HEK293T (cell line): ENCODE measurements at places on chromosomes 6 and 20.

- no peak for DNase-seq
These were observed 33.4 kb upstream of the INSM1 start for GRCh38 chr20:20334489-20334888.

DNA sequence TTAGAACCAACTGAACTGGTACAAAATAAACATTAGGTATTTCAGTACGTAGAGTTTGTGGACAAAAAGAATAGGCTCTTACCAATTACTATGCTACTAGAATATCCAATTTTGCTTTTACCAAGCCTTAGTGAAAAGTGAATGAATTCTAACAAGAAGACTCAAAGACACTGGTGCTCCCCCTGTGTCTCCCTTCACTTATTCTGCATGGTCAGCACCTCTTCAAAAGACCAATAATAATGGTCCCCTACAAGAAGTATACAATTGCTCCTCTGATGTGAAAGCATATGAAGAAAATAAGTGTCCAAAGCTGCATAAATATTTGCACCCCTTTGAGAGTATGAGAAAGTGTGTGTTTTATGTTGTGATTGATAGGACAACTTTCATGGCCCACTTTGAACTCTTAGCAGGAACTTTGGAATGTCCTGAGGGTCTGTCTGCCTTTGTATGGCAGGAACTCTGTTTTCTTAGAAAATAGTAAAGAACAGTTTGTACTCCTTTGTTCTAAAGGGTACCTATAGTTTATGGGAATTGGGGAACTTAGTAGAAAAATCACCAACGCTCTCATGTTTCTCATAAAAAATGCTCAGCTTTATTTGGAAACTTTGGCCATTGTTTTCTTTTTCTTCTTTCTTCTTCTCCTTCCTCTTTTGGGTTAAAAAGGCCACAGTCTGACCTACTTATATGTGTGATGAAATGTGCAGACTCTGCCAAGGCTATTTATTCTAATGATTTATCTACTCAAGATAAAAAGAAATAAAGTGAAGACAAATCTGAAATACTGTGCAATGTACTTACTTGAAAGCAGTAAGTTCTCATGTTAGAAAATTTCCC, 352.4 kb downstream of the LAMA2 start:
- DNase-seq: no peak

- no peak for DNase-seq
These were observed 9.2 kb downstream of the RAET1G start for GRCh38 chr6:149913540-149914240.

- no peak for DNase-seq
These were observed 41.4 kb downstream of the MCM8 start for GRCh38 chr20:5991623-5992441.

GRCh38 chr6:138970856-138971425, 17.1 kb downstream of the REPS1 start:
- DNase-seq: no peak

- DNase-seq: no peak
These were observed 50.9 kb downstream of the TRMT6 start for GRCh38 chr20:5899444-5899843.
